ENCODE measurements at places on chromosomes 12 and 14.

- no peak for DNase-seq
Observed at GRCh38 chr12:48927261-48927660, 2.0 kb upstream of the FKBP11 start.

- peak; percentile 2 for DNase-seq
Observed at GRCh38 chr12:52533686-52534470, 13.7 kb upstream of the KRT5 start.

DNA sequence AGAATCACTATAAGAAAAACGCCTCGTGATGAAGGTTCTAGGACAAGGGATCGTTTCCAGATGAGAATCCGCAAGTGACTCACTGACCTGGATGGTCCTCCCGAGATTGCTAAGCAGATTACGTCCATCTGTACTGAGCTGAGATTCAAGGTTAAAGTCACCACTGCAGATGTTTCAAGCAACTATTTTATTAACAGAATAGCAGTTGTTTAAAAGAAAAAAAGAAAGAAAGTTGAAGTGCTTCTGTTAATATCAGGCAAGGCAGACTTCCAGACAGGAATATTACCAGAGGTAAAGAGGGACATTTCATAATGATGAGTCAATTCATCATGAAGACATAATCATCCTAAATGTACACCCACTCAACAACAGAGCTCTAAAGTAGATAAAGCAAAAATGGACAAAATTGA, 17.9 kb downstream of the PXN start:
- no peak for DNase-seq

GRCh38 chr14:78921856-78922255, 751.7 kb downstream of the NRXN3 start:
- no peak for DNase-seq

- DNase-seq: no peak
Observed at GRCh38 chr12:26473291-26473690, 277.9 kb downstream of the SSPN start.

- DNase-seq: no peak
Observed at GRCh38 chr12:19273482-19274330, 144.2 kb downstream of the PLEKHA5 start.

GRCh38 chr14:79167957-79168356, 997.8 kb downstream of the NRXN3 start:
- DNase-seq: no peak

- no peak for DNase-seq
Observed at GRCh38 chr14:92698393-92698792, 50.0 kb downstream of the LGMN start.

GRCh38 chr14:23512156-23512555, 39.4 kb downstream of the ZFHX2 start:
- no peak for DNase-seq

DNA sequence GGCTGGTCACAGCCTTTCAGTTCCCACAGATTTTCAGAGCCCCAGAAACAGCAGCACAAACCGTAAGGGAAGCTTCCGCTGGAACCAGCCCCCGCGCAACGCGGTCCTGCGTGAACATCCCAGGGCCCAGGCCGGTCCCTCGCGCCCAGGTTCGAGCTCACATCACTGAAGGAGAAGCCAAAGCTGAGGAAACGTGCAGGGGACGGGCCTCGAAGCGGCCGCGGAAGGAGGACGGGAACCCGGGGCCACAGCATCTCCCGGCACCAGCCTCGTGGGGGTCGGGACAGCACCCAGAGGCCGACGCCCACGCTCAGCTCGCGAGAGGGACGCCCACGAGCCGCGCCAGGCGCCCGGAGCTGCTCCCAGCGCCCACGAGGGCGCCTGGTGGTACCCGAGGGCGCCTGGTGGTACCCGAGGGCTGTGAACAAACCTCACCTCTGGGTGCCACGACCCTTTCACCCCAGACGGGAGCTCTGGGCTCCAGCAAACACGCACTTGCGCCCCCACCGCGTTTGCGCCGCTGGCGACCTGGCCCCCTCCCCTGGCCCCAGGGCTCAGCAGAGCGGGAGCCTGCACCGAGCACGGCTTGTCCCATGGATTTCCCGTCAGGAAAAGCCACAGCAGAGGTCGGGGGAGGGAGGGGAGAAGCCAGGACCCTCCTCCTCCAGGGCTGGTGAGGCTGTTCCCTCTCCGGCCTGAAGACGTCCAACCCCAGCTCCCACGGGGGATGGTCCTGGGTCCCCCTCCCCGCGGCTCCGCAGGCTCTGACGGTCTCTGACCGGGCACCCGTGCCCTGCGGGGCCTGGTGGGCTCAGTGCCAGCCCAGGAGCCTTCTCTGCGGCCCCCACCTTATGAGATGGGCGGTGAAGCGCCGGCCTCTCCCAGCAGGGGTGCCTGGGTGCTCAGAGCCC, 6.9 kb downstream of the LRCOL1 start:
- DNase-seq: no peak
